NCI-H446 treated with DMSO at 0.1 percent for 48 hours (cell line): ENCODE measurements at places on chromosomes 1 and 21.
A peak's percentile ranks its signal among the peaks of the same experiment; 100 is the strongest.

GRCh38 chr21:25708467-25709065 is 26.1 kb downstream of the ATP5PF start:
- peak; percentile 26 for DNase-seq

- DNase-seq: no peak
Measured at GRCh38 chr1:48785869-48786268, 9.2 kb upstream of the BEND5 start.

- DNase-seq: no peak
Measured at GRCh38 chr1:233230011-233230410, 65.5 kb downstream of the PCNX2 start.

GRCh38 chr1:232786845-232787455 is 18.3 kb upstream of the MAP10 start:
- DNase-seq: peak; percentile 37

DNA sequence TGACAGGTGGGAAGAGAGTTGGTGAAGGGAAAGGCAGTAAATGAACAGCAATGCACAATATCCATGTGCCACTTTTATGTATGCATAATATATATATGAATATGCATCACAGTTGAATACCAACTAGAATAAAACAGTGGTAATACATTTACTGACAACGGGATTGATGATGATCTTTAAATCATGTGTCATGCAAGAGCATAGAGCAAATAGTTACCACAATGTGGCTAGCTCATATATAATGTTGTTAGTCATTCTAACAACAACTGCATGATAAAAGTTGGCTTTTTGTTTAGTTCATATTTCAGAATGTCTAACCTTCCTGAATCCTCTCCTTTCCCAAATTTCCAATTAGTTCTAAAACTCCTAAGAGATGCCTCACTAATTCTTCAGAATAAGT is 46.4 kb downstream of the GORAB start:
- DNase-seq: no peak

GRCh38 chr1:53715478-53715877 is 23.5 kb downstream of the GLIS1 start:
- DNase-seq: no peak

- DNase-seq: no peak
Measured at GRCh38 chr1:47569261-47569660, 131.4 kb downstream of the FOXD2 start.

DNA sequence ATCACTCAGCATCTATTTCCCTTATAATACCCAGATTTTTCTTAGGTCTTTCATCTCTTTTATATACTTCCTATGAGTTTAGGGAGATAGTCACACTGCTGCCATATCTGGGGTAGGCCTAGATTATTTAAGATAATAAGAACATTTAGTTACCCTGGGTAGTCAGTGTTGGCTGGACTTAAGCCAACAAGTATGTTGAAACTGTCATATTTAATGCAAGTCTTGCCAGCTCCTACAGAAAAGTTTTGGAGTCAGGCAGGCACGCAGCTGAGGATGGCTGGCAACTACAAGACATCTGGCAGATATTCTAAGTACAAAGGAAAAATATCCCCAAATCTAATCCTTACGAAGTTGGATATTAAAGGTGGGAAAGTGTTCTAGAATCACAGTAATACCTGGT is 19.2 kb upstream of the DEPDC1 start:
- peak; percentile 38 for DNase-seq

DNA sequence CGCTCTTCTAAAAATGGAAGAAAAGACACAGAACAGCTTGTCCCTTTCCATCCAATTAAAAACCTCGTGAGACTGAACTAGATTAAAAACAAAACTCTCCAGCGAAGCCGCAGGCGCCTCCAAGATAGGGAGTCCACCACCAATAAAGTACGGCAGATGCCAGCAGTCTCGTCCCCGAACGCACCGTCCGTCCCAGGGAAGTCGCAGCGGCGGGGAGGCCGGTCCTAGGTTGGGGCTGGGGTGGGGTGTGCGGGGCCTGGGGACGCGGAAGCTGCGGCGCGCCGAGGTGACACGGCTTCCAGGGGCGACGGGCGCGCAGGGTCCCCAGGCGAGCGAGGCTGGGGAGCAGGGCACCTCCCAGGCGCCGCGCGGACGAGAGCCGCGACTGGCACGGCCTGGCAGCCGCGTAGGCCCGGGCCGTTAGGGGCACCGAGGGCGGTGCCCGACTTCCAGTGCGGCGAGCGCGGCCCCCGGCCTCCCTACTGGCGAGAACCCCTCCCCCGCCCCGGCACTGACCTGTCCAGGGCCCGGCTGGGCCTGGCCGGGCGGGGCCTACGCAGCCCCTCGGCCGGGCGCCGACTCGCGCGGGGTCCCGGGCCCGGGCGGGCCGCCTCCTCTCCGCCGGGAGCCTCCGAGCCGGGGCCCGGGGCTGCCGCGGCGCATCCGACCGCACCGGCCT is 28.3 kb upstream of the A3GALT2 start:
- no peak for DNase-seq

- DNase-seq: no peak
Measured at GRCh38 chr1:229339520-229339919, 3.3 kb downstream of the CCSAP start.

DNA sequence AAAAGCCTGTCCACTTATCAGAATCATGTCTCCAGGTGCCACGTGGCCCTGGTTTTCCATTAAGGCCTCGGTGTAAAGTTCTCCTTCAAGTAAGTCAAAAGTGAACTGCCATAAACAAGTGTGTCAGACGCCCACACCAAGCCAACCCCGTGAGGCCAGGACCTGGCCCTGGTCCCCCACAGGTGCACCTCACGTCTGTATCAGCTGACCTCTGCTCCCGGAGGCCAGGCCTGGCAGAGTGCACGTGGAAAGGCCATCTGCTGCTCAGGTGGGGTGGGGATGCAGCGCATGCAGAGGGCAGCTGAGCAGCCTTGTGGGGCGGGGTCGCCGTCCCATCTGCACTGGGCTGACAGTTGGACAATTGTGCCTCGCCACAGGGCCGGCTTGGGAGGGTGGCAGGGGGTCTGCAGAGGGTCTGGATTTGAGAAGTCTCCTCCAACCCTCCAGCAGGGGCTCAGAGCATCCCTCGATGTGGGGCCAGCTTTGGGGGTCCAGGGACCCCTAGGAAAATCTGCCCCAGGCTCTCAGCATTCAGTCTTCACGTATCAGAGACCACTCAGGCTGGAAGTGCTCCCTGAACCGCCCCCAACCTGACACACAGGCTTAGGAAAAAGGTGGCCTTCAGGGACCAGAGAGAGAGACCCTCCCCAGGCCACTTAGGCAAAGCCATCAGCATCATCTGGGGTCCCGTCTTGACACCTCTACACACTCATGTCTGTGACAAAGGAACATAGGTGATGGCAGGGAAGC is 3.0 kb downstream of the SLC19A1 start:
- no peak for DNase-seq

DNA sequence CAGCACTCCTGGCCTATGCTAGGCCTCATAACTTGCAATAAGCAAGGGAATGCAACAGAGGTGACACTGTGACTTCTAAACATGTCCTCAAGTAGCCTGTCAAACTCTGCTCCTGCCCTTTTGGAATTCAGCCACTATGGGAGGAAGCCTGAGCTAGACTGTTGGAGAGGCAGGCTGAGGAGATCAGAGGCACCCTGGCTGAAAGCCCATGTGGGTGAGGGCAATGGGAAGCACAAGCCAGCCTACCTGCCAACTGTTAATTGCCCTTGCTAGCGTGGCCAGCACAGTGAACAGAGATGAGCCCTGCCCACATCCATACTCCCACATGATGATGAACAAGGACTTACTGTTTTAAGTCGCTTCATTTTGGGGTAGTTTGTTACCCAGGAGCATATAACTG is 17.7 kb downstream of the GNB1 start:
- peak; percentile 66 for DNase-seq

DNA sequence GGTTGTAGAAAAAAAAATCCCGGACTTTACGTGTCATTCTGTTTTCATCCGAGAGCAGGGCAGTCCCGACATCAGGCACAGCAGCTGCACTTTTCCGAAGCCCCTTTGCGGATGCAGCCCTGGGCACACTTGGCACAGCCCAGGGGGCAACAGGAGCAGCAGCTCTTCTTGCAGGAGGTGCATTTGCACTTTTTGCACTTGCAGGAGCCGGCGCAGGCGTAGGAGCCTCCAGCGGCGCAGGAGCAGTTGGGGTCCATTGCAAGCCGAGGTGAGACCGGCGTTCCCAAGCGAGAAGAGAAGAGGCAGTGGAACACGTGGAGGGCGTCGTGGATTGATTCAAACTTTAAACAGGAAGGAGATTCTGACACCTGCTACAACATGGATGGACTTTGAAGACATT is at the start of gene MT1HL1:
TSS of gene MT1HL1 (minus strand) at position 326 of the 400 bp plus-strand sequence. CDS start at position 257, 69 bp downstream.
- no peak for DNase-seq

DNA sequence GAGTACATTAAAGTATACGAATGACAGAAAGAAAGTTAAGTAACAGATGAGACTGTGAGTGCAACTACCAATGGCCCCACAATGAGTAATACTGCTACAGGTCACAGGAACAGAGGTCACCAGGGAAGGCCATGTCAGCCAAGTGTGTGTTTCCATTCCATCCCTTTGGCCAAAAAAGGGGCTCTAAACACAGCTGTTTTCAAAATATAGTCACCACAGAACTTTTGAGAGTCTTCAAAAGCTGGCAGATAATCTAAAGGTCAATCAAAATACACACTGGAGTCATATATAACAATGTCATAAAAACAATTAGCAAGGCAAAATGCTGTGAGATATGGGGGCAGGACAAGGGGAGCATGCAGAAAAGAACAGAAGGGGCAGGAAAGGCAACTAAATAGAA is 10.2 kb downstream of the USP24 start:
- no peak for DNase-seq

- no peak for DNase-seq
Measured at GRCh38 chr21:25561668-25562641, 45.3 kb downstream of the MRPL39 start.

DNA sequence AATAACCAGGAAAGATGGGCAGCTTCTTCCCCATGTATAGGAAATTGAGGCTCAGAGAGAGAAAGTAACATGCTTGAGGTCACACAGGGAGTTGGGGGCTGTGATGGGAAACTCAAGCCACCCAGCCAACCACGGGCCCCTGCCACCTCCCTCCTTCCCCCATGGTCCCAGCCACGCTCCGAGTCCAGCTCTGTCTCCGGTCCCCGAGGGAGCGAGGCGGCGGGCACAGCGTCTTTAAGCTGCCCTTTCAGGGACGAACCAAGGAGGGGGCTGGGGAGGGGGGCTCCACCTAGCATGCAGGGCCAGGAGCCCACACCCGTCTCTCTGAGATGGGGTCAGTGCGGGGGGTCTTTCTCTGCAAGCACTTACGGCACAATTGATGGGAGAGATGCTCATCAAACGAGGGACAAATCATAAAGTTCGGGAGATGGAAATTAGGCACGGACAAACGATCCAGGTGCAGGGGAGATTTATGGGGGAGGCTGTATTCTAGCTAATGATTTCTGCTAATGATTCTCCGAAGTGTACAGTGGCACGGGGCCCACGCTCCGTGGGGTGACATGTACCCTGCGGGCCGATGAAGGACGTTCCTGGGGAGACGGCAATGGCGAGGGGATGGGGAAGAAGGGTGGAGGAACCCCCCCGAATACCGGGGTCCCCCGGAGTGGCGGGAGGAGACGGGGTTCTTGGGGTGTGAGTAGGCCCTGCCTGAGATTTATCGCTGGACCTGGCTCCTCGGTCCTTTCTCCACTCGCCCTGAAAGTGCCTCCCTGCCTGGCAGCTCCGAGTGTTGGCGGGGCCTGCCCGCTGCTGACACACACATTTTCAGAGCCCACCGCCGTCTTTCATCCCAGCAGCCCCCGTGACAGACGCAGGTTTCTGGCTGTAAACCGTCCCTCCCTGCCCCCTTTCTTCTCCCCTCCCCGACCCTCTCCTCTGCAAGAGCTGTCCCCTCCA is 31.2 kb upstream of the CASZ1 start:
- no peak for DNase-seq

- no peak for DNase-seq
Measured at GRCh38 chr21:32348604-32349332, 44.0 kb downstream of the URB1 start.

- DNase-seq: no peak
Measured at GRCh38 chr1:46342677-46343350, 2.2 kb downstream of the NSUN4 start.

DNA sequence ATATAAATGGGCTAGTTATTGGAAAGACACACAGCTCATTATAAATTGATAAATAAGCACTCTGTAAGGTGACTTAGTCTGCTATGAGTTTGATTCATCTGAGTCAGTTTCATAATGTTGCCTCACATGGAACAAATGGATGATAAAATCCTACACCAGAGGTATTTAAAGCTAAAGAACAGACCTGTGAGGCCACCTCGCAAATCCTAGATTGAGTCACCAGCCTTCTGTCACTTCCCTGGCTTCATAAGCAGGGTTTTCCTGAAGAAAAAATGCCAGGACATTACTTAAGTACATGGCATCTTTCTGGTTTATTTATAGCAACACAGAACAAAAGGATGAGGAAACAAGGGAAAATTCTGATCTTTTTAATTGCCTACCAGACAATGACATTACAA is 18.4 kb downstream of the CD2 start:
- DNase-seq: no peak

DNA sequence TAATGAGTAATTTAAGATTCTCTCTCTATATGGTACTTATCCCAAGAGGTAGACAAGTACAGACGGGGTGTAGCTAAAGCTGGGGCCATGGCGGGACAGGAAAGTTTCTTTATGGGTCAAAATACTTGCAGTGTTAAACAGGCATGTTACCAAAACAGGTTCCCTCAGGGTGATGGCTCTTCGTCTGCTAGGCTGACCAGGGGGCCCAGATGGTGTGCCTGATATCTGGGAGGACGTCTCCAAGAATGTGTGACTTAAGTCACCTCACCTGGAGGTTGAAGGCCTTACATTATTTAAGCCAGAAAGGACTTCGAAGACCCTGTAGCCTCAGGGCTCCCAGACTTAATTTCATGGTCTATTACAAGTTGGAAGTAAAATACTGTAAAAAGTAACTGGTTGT is 52.7 kb upstream of the FMOD start:
- DNase-seq: no peak

- no peak for DNase-seq
Measured at GRCh38 chr1:94795434-94795833, 24.7 kb upstream of the SLC44A3 start.

DNA sequence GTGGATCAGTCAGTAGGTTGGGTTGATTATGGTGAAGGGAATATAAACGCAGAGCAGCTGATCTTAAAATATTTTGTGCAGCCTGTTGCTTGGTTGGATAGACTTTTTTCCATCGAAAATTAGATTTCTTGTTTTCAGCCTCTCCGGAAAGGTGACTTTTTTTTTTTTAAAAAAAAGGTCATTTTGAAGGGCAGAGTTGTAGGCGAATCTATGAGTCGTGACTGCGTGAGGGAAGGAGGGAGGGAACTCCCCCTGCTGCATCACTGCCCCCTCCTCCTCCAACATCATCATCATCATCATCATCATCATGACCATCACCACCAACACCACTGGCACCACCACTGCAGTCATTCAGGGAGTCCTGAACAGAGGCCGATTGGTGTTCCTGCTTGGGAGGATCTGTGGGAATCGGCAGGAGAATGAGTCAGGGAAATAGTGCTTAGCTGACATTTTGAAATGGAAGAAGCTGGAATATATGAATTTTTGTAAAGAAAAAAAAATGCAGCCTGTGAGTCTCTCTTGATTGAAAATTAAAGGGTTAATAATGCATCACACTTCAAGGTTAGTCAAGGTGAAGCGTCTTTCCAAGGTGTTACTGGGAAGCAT is 1.2 kb downstream of the ATP1B1 start:
- DNase-seq: no peak

- no peak for DNase-seq
Measured at GRCh38 chr1:9559673-9560072, 20.4 kb downstream of the SLC25A33 start.
